ENCODE measurements at places on chromosomes 2 and 18.

GRCh38 chr2:26401739-26402541 is at the start of gene DRC1:
DRC1 (plus strand) TSS chr2:26401920; CDS start chr2:26401990, 70 bp downstream.
- DNase-seq, result peak; percentile 95

GRCh38 chr2:8549273-8549922 is 132.5 kb upstream of the ID2 start:
- no peak for DNase-seq

GRCh38 chr2:230319211-230319862 is 7.7 kb upstream of the SP140L start:
- DNase-seq, result no peak

- DNase-seq, result no peak
These were observed 349.0 kb downstream of the TXNL1 start for GRCh38 chr18:56289381-56289780.

GRCh38 chr2:212683346-212684097 is 144.9 kb upstream of the ERBB4 start:
- DNase-seq, result no peak

GRCh38 chr18:2412281-2412680 is 159.0 kb downstream of the METTL4 start:
- DNase-seq, result no peak

DNA sequence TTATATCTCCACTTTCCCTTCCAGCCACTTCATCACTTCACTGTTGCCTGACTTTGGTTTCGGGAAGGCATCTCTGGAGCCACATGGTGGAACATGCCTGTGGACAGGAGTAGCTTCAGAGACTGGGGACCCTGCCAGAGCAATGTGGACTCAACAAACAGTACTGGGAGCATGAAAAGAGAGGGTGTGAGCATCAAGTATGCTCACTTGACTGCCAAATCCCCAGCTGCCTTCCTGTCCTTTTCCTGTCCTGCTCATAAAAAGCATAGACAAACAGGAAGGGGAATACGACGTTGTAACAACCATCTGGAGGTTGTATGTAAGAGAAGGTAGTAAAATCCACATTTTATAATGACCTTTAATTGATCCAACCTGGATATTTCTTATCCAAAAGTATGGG is 61.3 kb upstream of the CSRNP3 start:
- DNase-seq, result no peak

All from endothelial cell (in vitro differentiated cells).